Peyer's patch (tissue), 4 donors: ENCODE measurements at places on chromosomes 1 and 21. TPM values are rescaled to one million over a fixed set of nuclear protein-coding genes. Genes with fewer than 3 reads are reported as not detected.
A peak's percentile ranks its signal among the peaks of the same experiment; 100 is the strongest.

The AKNAD1 gene
- total RNA-seq = not detected

The PPP1R8 gene
- total RNA-seq = 82.5 TPM

The CFAP141 gene
- total RNA-seq = not detected

- no peak for DNase-seq
Measured at GRCh38 chr1:228799924-228800323, 64.6 kb downstream of the RHOU start.

DNA sequence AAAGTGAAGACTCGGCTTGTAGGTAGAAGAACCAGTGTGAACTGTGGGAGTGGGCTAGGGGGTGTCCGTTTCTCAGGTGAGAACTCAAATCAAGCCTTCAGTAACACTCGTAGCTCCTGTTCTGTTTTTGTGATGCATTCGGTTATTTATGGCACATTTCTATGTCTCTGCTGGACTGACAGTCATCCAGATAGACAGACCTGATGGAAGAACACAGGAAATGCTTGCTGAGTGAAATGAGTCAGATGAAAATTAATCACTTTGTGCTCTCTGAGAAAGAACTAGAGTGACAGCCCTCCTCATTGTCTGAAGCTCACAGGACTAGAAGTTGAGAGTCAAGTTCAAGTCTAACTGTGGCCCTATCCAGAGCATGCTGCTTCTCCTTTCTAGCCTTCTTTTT lies 360.1 kb upstream of the PLXNA2 start:
- DNase-seq = no peak

The QSOX1 gene
- total RNA-seq = 72.3 TPM

- DNase-seq = no peak
Measured at GRCh38 chr1:221302357-221302756, 423.1 kb downstream of the HLX start.

GRCh38 chr1:115283681-115284146 lies 54.3 kb downstream of the NGF start:
- DNase-seq = no peak

DNA sequence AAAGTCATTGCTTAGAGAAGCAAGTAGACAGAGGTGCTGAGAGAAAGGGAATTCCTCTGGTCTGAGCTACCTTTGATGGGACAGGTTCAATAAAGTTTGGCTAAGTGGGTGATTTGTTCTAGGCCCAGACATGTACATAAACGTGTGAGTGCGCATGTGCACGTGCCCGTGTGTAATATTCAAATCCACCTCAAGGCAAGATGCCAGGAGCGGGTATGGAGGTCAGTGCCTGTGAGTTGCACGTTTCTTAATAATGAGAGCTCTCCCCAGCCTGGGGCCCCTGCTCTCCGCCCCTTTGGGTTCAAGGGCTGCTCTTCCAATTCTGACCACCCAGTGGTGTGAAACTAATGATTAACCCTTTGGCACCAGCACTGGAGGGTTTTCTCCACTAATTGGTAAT lies 53.8 kb upstream of the LMO4 start:
- DNase-seq = no peak

DNA sequence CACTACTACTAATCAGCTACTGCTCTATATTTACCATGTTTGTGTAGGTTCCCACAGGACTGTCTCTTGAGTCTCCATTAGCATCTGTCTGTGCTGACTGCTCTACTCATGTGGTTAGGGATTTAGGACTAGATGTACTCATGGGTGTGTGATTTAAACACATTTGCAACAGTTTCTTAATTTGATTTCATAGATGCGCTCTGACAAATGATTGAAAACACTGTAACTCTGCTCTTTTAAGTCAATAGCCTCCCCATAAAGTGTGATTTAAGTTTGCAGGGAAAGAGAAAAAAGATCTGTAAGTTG lies 809.3 kb downstream of the NCAM2 start:
- DNase-seq = no peak

DNA sequence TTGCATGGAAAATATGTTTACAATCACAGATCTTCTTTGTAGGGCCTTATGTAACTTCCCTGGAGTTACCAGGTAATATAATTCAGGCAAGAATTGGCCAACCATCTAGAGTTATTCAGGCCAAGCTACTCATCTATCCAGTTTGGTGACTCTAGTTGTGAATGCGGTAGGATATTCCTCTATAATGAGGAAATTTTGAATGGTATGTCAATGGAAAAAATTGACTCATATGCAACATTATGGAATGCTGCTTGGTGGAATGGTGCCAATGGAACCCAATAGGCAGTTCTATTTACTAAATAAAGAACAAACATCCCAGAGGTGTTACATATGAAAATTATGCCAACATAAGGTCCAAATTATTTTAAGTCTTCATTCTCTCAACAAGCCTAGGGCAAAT lies 5.6 kb upstream of the TNFSF18 start:
- no peak for DNase-seq

The ERICH3 gene
- total RNA-seq = 0.13 TPM

The SUSD4 gene
- total RNA-seq = 0.54 TPM

GRCh38 chr1:167249702-167250101 lies 29.0 kb downstream of the POU2F1 start:
- no peak for DNase-seq

DNA sequence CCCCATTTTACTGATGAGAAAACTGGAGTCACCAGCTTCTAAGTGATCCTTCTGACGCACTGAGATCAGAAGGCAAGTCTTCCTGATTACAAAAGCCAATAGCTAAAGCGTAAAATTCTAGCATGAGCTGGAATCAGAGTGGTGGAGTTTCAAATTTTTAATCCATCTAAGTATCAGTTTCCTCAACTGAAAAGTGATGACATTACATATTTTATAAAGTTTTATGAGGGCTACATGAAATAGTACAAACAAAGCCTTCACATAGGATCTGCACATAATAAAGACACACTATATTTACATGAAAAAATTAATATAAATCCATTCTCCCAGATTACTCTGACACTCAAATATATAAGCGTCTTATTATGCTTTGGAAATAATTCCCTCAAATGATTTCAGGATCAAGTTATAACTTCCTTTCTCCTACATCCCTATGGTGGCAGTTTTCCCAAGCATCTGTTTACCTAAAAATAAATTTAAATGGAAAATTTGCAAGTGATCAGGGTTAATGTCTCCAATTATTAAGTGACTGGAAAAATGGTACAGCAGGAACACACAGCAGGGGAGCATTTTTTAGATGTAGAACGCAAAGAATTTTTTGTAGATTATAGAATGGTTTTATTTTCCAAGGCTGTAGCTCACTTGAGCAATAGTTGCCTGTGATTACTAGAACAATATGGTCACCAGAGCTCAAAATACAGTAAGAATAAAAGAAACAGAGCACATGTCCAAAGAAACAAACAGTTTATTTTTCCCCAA lies 490.4 kb upstream of the C1orf87 start:
- no peak for DNase-seq

The NFYC gene
- 69.0 TPM for total RNA-seq

The NBPF3 gene
- 7.0 TPM for total RNA-seq

DNA sequence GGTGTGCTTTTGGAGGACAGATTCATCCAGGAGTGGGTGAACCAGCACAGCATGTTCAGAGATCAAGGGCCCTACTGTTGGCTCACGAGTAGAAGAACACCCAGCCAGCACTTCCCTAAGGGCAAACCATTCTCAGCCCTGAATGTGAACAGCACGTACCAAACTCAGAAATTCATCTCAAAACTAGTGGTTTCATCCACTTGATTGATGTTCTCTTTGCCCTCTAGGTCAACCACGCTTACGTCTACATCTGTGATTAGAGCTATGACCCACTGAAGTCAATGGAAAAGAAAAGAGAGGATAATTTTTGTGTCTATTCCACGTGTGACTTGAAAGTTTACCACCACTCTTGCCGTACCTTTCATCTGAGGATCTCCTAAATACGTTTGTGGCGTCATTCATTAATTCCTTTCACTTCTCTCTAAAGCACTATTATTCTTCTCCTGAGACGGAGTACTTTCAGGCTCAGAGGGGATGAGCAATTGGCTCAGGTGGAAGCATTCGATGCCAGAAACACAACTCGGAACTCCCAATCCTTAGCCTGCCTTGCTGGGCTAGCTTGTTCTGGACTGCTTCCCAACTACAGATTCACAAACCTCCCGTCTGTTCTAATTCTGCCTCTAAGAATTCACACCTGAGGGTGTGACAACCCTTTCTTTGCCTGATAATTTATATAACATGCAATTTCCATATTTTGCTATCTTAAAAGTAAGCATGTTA lies 57.3 kb upstream of the HIVEP3 start:
- DNase-seq = no peak

DNA sequence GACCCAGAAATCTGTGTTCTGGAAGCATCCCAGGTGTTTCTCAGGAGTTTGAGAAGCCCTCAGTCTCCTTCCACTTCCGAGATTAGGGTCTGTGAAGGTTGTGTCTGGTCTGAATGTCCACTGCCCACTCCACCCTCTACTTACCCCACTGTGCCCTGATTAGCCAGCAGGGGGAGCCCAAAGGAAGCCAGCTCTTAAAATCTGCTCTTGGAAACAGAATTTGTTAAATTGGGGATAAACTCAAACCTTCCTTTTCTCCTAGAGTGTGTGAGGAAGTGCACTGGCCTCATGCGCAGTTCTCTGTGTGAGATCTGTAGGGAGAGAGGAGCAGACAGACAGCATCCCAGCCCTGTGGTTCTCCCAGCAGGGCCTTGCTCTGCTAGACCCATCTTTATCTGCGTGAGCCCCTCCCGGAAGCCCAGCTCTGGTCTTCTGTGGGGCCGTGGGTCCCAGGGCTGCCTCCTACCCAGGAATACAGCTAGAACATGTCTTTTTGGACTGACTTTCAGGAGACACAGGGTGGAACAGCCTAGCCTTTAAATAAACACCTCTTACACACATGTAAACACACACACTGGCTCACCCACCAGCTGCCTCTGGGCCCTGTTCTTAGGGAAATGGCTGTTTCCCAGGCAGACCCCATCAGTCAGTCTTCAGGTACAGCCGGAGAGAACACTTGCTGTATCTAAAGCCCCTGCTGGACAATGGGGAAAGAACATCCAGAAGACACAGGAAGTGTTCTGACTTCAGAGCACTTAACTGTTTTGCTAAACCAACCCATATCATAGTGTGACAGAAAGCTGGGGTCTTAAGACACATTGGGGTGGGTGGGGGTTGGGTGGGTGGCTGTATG lies 52.2 kb downstream of the SMYD2 start:
- peak; percentile 68 for DNase-seq

- no peak for DNase-seq
Measured at GRCh38 chr1:28298438-28298837, 30.4 kb upstream of the MED18 start.

DNA sequence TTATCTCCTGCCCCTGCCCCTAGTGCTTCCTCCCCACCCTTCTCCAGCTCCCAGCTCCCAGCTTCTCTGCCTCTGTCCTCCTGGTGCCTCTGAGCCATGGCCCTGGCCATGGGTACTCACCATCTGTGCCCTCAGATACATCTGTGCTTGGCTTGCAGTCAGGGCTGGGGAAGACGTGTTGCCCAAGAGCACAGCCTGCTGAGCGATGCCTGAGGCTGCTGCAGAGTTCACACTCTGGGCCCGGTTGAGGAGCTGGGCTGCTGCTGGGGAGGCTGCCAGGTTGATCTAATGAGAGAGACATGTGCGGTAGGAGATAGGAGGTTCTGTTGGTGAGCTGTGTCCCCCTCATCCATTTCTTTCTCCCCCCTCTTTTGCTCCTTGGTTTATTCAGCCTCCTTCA lies 49.4 kb upstream of the A3GALT2 start:
- DNase-seq = no peak

DNA sequence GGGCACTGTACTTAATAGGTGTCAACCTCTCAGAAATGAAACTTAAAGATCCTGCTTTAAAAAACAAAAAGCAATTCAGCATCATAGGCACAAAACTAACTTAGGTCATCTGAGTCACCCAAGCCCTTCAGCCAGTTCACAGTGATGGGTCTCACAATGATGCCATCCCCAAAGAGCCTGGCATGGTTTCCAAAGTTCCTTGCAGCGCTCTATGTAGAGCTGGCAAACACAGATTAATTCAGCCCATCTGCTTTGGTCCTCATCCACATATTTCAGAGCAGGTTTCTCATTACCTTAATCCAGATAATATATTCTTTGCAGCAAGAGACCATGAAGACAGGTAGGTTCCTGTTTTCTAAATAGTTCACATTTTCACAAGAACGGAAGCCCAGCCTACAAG lies 14.6 kb upstream of the PLA2G2C start:
- no peak for DNase-seq

- DNase-seq = no peak
Measured at GRCh38 chr1:208059409-208060001, 148.6 kb upstream of the CD34 start.

- no peak for DNase-seq
Measured at GRCh38 chr1:240056350-240056749, 35.3 kb upstream of the FMN2 start.

The PLXNA2 gene
- 70.2 TPM for total RNA-seq

DNA sequence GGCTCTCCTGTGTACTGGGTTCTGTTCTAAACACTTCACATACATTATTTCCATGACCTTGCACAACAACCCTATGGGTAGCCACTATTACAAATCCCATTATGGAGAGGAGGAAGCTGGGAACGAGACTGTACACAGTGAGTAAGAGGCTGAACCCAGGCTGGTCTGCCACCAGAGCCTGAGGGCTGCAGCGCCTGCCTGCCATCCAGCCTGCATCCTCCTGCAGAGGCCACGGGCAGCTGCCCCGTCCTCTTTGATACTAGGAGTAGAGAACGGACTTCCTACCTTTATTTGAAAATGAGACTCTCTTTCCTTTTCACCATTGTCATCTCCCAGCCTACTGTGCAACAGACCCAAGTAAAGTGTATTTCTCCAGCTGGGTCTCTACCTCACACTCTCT lies 370.0 kb downstream of the HHAT start:
- no peak for DNase-seq

The NHLH1 gene
- not detected for total RNA-seq

DNA sequence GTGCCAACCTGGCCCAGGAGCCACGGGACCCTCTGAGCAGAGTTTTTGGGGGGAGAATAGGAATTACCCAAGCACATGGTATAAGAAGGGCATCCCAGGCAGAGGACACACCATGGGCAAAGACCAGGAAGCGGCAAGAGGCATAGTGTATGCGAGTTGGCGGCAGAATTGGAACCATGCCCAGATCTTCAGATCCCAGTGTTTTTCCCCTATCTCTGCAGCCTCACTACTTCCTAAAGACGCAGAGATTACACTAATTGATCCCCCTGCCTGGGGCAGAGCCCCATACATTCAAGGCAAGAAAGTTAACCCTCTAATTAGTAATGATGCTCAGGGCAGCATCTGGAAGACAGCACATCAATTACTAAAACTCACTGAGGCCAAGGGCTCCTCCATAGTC lies 48.2 kb downstream of the SYT2 start:
- DNase-seq = no peak

The CCDC27 gene
- total RNA-seq = not detected

The CSMD2 gene
- total RNA-seq = under 0.01 TPM

DNA sequence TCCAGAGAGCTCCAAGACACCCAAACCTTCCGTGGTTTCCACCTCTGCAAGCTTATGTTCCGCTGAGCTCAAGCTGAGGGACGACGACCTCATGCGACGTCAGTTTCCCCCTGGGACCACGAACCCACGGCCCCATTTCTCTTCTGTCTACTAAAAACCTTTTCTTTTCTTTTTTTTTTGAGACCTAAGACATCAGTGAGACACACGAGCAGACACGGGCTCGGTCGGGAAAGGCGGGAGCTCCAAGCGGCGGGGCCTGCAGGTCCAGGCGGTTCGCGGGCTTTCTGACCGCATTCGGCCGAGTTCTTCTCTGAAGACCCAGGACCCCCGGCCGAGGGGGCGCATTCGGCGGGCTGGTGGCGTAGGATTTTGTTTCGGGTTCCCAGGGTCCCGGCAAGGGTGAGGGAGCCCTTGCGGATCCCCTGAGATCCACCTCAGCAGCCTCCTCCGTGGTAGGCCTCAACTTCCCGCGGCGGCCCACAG lies 402 bp downstream of the C21orf58 start:
- DNase-seq = no peak

GRCh38 chr1:116508984-116509980 lies 61.5 kb downstream of the CD58 start:
- no peak for DNase-seq

- no peak for DNase-seq
Measured at GRCh38 chr1:196387766-196388165, 220.5 kb downstream of the KCNT2 start.
